Right lung (tissue), 10 donors: ENCODE measurements at places on chromosomes 5 and 9. TPM values are rescaled to one million over a fixed set of nuclear protein-coding genes. Genes with fewer than 3 reads are reported as not detected.
A peak's percentile ranks its signal among the peaks of the same experiment; 100 is the strongest.

DNA sequence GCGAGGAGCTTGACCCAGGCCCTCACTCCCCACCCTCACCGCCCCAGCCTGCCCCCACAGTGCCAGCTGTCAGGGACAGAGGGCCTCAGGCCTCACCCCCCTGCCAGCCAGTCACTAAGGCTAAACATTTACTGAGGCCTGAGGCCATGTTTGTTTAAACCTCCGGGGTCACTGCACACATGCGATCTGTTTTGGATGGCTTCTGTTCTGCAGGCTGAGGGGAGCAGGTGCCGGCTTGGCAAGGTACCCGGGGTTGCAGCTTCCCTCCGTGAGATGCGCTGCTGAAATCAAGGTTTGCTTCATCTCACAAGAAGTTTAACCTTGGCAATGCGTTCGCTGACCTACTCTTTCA, 103.3 kb upstream of the BOD1 start:
- no peak for DNase-seq

- DNase-seq = no peak
Measured at GRCh38 chr5:166979307-166979895, 1312.0 kb upstream of the WWC1 start.

DNA sequence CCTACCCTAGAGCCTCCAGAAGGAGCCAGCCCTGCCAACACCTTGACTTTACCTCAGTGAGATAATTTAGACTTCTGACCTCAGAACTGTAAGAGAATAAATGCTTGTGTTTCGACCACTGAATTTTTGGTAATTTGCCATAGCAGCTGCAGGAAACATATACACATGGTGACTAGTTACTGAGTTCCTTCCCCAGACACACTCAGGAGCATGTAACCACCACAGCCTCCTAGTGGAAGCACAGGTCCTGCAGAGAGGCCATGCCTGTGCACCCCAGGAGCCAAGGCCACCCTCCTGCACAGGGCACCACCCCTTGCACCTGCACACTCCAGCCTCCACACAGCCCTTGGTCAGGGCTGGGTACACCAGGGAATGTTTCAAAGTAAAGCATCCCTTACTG, 7.6 kb upstream of the CAMSAP1 start:
- DNase-seq = no peak

DNA sequence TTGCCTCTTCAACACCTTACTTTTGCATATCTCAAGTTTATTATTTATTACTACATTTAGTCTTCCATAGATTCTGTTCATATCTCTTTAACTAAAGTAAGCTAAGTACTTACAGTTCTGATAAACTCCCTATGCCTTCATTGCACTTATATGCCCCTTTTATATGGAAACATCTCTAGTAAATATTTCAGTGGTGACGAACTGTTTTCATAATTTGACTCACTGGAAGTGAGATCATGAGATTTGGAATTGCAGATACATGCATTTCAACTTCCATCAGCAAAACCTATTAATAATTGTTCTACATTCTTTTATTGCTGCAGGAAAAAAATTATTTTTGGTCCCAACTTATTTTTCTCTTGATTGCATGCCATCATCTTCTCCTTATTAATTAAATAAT, 263.5 kb downstream of the CD180 start:
- no peak for DNase-seq

GRCh38 chr9:6024035-6024554, 8.7 kb upstream of the RANBP6 start:
- no peak for DNase-seq

DNA sequence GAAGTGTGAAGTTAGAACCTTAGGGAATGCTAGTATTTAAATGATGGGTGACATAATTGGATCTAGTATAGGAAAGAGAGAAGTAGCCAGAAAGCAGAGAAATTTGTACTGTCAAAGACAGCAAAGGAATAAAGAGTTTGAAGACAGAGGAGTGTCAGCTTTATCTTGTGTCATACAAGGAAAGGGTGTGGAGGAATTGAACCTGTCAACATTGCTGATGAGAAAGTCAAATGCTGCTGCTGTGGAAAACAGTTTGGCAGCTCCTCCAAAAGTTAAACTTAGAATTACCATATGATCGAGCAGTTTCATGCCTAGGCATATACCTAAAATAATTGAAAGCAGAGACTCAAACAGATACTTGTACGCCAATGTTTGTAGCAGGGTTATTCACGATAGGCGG, 63.7 kb downstream of the DENND4C start:
- no peak for DNase-seq

GRCh38 chr5:113293068-113293974, 141.5 kb downstream of the TSSK1B start:
- DNase-seq = peak; percentile 21

DNA sequence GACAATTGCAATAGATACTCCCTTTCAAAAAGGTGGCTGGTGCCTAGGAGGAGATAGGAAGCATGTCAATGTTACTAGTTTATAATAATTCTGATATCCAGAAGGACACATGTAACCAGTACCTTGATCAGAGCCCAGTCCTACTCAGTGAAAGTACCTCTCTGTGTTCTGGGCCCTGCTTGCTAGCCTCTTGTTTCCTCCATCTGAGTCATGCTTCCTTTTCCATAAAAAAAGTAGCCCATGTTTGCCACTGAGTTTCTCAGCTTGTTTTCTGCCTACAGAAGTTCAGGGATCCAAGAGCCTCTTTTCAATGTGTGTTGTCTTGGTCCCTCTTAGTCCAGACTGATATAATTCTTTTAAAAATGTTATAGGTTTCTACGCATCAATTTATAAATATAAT, 149.0 kb downstream of the SSBP2 start:
- no peak for DNase-seq

- DNase-seq = no peak
Measured at GRCh38 chr9:124099860-124100259, 88.3 kb downstream of the LHX2 start.

DNA sequence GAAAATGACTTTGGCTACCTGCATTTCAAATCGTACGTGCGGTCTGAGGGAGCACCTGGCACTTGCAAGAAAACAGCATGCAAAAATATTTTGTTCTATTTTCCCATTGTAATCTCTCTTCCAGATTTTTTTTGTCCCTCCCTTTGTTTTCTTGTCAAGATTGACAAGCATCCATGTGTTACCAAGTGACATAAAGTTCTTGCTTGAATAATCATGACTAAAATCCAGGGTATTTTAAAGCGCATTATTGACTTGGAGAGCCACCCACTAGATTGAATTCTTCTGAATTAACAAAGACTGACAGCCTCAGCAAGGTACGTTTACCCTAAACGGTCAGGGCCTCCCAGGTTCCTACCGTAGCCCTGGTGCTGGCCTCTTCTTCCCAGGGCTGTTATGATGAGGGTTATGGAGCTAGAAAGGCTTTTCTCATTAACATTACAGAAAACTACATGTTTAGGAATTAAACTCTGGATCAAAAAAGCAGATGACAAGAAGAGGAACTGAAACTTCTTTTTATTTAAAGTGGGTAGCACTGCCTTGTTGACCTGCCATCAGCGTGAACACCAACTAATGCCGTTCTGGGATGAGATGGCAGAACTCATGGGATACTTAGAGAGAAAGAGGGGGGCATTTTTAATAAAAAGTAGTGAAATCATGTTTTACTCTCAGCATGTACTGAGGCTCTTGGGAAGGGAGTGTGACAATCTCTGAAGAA, 297.0 kb downstream of the EFNA5 start:
- DNase-seq = no peak

- no peak for DNase-seq
Measured at GRCh38 chr9:104936291-104936690, 8.3 kb upstream of the ABCA1 start.

GRCh38 chr5:32406650-32407049, 37.9 kb downstream of the ZFR start:
- no peak for DNase-seq

DNA sequence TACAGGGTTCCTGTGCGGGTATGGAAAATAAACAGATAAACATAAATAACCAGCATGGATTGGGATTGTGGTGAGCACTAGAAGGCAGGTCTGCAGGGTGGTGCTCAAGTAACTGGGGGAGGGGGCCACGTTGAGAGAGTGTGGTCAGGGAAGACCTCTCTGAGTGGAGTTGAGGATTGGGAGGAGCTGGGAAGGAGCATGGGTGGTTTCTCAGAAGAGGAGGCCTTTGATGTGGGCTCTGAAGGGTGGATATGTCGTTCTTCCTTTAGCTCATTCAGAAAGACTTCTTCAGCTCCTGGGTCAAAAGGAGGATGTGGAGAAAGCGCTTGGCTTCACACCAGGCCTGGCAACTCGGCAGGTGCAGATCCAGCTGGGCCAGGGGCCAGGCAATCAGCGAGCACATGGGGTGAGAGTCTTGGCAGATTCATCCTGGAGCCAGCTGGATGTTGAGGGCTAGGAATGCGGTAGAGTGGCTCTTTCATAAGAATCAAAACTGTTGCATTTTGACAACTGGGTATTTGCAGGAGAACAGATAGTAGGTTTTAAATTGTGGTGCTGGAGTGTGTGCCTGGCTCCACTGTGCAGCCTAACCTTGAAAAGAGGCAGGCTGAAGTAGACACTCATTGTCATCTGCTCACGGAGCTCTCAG, 71.7 kb downstream of the PCSK5 start:
- no peak for DNase-seq

GRCh38 chr5:109693535-109694400, 4.0 kb downstream of the MAN2A1 start:
- DNase-seq = no peak

DNA sequence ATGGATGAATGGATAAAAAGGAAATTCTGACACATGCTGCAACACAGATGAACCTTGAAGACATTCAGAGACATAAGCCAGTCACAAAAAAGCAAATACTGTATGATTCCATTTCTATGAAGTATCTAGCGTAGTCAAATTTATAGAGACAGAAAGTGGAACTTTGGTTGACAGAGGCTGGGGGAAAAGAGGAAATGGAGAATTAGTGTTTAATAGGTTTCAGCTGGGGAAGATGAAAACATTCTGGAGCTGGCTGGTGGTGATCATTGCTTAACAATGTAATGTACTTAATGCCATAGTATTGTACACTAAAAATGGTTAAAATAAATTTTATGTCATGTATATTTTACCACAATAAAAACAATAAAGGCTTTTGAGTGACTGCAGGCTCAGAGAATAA, 24.2 kb downstream of the PPIC start:
- no peak for DNase-seq

GRCh38 chr5:60977956-60978737, 33.1 kb downstream of the NDUFAF2 start:
- no peak for DNase-seq

- no peak for DNase-seq
Measured at GRCh38 chr5:1322955-1323802, 21.7 kb downstream of the CLPTM1L start.

DNA sequence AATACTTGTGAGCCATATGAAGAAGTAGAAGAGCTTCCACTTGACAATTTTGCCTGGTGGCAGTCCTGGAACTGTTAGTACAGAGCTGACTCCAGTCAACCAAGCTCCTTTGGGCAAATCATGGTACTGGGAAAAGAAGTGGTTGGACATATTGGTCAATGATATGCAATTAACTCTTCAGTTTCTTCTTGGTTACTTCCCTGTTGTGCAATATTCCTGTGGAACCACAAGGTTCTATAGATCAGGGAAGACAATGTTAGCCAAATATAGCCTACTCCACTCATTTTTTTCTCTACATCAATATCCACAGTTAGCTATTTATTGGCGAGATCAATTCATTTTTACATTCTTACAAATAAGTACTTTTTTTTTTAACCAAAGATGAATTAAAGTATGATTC, 14.4 kb upstream of the GDA start:
- DNase-seq = no peak

- no peak for DNase-seq
Measured at GRCh38 chr5:148739023-148739422, 84.7 kb upstream of the HTR4 start.

DNA sequence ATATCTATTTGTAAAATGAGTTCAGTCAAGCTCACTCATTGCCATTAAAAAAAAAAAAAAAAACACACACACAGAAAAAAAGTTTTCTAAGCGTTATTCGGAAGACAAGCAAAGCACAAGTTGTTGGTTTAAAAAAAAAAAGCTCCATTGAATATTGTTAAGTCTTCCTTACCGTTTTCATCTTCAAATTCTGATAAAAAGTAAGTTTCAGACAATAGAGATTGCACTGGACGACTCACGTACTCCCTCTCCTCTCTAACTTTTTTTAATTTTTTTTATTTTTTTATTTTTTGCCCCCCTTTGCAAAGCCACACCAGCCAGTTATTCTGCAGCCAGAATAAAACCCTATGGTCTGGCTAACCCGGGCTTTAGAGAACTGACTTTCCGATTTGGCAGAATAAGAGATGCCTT, 544 bp downstream of the ADAMTS6 start:
- DNase-seq = no peak

DNA sequence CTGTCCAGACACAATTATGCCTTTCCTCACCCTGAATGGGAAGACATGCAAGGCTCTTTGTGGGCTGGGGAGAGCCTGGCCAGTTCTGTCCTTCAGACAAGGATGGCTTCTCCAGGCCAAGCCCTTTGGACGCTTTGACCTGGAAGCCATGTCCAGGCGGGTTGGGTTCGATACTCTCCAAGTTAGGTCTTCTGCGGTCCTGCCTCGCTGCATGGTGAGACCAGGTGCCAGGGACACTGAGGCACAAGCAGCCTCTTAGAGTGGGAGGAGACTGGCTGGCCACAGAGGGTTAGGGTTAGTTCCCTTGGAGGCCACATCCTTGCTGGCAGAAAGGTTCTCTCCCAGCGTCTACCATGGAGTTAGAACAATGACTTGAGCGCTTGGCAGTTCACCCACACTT, 67.6 kb downstream of the SHB start:
- DNase-seq = no peak

DNA sequence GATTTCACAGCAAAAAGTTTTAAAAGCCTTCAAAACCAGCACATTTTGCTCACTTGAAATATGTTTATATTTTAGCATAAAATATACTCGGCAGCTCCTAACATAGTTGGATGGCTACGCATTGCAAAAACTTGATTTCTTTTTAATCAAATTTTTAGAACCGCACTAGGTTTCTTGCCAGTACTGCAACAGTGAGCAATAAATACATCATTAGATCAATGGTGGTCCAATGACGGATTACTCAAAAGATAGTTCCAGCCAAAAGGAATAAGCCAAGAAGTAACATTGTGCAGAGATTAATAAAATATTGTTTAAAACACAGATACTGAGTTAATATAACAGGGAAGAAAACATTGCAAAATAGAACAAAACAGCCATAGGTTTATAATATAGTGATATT, 5.5 kb downstream of the MARCHF3 start:
- peak; percentile 17 for DNase-seq

- DNase-seq = no peak
Measured at GRCh38 chr9:113154471-113154870, 3.7 kb downstream of the SLC31A2 start.

- DNase-seq = no peak
Measured at GRCh38 chr5:351921-352245, 30.4 kb downstream of the AHRR start.

GRCh38 chr5:90696153-90696552, 137.6 kb downstream of the ADGRV1 start:
- DNase-seq = no peak

IL31RA gene
- polyA plus RNA-seq = 0.12 TPM

TAF11L10 gene
- polyA plus RNA-seq = not detected

LCP2 gene
- 9.0 TPM for polyA plus RNA-seq

RAD23B gene
- 110 TPM for polyA plus RNA-seq

IL17B gene
- 1.4 TPM for polyA plus RNA-seq

GRIN3A gene
- polyA plus RNA-seq = 0.30 TPM

SLC31A2 gene
- 3.1 TPM for polyA plus RNA-seq

LOX gene
- 29.1 TPM for polyA plus RNA-seq

FUBP3 gene
- polyA plus RNA-seq = 60.9 TPM
